ENCODE measurements at places on chromosomes 2 and 18.

DNA sequence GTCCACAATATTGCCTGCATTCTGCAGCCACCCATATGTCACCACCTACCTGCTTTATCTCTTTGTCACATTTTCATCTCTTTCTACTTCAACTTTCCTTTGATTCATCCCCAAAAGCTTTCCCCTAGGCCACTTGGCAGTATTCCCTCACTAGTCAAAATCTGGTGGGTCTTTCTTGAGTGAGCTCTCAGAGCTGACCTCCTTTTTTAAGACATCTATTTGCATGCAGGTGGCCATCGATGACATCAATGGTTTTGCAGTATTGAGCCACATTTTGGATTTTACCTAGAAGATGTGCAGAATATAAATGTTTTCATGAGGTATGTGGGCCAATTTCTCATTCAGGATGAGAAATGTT is 133.4 kb upstream of the REG3A start:
- DNase-seq = no peak

- no peak for DNase-seq
Measured at GRCh38 chr2:222526480-222527277, 102.3 kb downstream of the SGPP2 start.

- peak; percentile 35 for DNase-seq
Measured at GRCh38 chr2:64447317-64448040, 6.5 kb upstream of the LGALSL start.

- DNase-seq = peak; percentile 2
Measured at GRCh38 chr2:83162421-83162820, 1296.7 kb downstream of the SUCLG1 start.

GRCh38 chr2:155766342-155767115 is 566.0 kb downstream of the NR4A2 start:
- no peak for DNase-seq

- DNase-seq = no peak
Measured at GRCh38 chr18:6873040-6873751, 143.7 kb downstream of the ARHGAP28 start.

- no peak for DNase-seq
Measured at GRCh38 chr2:240455647-240456446, 20.4 kb downstream of the GPC1 start.

GRCh38 chr2:23541503-23542229 is 156.7 kb downstream of the KLHL29 start:
- peak; percentile 29 for DNase-seq

DNA sequence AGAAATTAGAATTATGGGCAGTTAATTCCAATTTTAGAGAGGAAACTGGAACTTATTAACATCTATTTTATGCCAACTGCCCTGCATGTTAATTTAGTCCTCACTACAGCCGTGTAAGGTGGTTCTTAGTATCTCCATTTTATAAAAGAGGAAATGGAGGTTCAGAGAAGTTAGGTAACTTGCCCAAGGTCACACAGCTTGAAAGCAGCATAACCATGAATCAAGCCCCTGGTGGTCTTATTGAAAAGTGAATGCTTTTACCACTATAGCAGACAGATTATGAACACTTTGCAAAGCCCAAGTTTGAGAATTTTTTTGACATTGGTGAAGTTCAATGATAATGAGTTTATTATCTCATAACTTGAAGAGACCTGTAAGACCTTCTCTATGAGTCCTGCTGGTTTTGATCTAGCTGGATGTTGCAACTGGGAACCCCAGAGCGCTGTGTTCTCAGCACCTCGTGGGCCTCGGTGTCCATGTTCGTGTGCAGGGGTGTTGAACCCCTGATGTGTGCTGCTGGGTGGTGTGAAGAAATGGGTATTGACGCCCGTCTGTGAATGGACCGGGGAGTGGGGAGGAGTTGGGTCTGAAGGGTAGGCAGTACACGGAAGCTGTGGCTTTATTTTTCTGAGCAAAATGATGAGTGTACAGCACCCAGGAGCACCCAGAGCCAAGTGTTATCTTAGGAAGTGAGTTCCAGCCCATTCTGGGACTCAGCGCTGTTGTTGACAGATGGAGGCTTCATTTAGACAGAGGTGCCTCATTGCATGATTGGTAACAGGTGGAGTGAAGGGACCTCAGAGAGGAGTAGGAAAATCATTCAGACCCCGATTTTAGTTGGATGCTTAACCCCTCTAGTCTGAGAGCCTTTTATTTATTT is 9.7 kb downstream of the GREB1 start:
- no peak for DNase-seq

DNA sequence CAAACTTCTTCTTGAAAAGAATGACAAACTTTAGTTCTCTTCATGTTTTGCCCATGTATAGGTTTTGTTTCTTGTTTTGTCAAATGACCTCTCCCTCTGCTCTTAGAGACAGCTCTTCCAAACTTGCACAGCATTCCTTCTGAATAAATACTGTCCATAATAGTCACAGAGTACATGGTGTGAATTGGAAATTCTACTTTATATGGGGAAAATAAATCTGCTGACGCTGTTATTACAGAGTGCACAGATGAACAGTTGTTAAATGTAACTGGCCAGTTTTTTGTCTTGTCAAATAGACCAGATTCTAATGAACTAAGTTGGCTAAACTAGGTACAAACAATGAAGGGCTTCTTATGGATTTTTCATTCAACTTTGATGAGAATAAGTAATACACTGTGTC is 115.8 kb upstream of the DTNA start:
- DNase-seq = no peak

DNA sequence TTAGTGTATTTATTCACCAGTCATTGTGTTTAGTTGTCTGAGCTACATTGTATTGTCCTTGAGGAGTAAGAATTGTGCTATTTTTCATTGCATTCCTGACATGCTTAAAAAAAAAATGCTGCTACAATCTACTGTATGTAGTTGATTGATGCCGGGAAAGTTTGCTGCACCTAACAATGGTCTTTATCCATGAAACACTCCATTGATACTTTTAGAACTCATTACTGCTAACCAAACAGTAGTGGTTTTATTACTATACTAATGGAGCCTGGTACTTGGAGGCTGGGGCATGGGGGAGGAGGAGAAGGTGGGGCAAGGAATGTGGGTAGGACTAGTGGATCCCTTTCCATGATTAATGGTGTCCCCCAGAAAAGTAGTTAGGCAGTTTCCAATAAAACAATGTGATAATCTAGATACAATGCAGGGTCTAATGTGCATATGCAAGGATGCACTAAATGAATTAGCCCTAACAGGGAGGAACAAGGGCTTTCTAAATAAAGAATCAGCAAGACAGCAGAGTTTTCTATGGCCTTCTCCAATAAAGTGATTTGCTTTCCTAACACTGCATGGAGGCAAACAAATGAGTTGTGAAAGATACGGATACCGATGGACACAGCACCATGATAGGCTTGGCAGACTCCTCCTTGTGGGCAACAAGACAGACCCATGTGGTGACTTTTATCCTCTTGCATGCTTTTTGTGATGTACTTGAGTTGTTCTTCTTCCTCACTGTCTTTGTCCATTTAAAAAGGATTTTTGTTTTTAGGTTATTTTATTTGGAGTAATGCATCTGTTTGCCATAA is 78.5 kb downstream of the FMNL2 start:
- DNase-seq = no peak

GRCh38 chr2:95376311-95377215 is 25.9 kb upstream of the FAHD2A start:
- DNase-seq = no peak

DNA sequence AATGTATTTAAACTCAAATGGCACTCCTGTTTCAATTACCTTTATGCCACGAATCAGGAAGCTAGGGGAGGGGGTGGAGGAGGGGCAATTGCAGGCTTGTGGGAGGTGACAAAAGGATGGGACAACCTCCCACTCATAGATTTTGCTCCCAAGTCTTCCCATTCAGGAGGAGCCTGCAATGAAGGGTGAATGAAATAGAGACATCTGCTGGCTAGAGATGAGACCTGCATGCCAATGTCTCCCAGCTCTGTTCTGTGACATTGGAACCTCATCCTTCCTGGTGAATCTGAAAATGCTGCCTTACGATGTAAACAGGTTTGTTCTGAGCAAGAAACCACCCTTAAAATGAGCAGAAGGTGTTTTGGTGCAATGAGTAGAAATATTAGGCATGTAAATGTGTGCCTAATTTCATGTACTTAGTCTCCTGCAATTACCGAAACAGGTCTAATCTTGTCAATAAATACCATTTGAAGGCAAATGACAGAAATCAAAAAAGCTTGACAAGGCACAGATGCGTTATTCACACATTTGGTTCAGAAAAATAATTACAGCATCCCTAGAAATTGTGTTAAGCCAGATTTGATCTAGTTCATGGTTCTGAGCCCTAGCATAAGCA is 2.7 kb upstream of the PID1 start:
- DNase-seq = peak; percentile 84

DNA sequence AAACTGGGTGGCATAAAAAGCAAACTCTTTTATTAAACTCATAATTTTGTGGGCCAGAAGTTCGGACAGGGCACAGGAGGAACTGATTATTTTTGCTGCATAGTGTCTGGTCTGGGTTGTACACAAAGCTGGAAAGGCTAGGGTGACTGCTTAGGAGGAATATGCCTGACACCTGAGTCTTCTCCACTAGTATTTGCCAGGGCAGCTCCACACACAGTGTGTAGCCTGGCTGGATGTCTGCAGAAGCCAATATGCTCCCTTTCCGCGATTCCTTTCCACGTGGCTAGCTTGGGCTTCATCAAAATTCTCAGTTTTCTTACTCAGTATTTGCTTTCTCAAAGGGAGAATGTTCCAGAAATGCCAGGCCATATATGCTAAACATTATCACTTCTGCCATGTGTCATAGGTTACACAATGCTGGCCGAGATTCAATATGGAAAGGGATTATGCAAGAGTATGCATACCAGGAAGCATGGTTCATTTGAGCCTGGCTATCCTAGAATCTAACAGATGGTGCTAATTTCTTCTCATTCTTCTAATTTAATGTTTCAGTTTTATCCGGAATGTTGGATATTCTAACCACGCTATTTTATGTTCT is 142.7 kb upstream of the DOK6 start:
- DNase-seq = peak; percentile 58

DNA sequence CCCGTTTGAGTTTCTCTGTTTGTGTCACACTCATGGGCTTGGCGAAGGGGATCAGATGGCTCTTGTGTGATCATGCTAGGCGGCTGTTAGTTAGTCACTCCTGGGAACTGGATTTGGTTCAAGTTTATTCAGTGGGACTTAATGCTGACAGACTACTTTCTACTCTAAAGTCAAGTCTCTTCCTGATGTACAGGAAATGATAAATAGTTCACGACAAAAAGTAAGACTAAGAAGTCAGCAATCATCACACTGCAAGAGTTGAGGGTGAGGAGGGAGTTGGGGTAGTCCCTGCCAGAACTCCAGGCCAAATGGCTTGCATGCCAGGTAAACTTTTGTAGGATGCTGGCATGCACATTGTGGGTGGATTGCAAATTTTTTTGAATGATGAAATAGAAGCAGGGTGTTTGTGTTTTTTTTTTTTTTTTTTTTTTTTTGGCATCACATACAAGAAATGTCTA is 25.1 kb upstream of the CCL20 start:
- DNase-seq = peak; percentile 63

- no peak for DNase-seq
Measured at GRCh38 chr2:222976521-222977061, 75.4 kb upstream of the KCNE4 start.

DNA sequence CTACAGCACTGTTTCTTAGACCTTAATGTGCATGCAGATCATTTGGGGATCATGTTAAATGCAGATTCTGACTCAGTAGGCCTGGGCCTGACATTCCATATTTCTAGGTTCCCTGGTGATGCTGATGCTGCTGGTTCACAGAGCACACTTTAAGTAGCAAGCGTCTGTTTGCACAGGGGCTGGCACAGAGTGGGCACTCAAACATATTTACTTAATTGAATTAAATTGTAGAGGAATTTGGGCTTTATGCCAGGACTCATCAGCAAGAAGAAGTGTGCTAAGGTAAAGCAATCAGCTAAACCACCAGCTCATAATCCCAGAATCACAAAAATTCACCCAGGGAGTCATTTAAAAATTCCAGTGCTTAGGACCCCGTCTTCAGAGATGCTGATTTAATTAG is 25.1 kb upstream of the INPP4A start:
- DNase-seq = no peak

DNA sequence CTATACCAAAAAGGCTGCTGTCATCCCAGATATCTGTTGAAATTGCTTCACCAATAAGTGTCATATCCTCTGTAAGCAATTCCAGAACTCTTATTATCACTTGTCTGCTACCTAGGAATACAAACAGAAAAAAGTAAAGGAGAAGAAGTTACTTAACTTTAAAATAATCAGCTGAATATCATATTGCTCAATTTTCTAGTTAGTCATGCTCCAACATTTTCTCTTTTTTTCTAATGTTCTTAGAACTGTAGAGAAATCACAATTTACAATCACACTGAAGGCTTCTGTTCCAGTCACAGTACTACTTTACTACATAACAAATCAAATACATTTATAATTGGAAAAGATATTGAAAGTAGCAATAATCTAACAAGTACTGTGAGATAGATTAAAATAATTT is 17.4 kb downstream of the RTTN start:
- no peak for DNase-seq

DNA sequence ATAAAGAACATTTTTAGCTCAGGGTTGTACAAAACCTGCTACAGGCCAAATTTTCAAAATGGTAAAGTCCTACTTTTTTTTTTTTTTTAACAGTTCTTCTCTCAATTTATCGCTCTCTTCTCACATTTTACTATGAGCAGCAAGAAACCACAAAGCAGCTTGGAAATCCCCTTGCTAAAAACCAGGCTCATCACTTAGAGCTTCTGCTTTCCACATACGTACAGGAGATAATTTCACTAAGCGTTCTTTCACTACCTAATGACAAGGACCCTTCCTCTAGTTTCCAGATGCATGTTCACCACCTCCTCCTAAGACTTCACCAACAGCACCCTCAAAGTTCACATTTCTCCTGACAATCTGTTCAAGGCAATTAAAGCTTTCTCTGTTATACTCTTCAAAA is 294.9 kb upstream of the CYRIA start:
- DNase-seq = no peak

GRCh38 chr18:56112984-56113383 is 525.0 kb upstream of the TCF4 start:
- DNase-seq = no peak

DNA sequence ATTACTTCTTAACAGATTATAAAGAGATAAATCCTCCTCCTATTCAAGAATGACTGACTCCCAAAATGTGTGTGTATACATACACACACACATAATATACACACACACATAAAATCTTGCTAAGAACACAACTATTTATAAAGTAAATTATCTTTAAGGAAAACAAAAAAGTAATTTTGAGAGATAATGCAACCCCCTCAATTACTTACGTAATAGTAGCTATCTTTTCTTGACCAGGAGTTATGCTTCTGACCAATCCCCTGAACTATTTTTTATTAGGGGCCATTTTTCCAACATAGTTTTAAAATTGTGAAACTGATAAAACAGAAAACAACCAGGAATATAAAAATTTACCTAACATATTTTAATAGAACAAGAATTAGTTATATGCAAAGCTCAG is 113.0 kb upstream of the CHRNA1 start:
- no peak for DNase-seq

- DNase-seq = peak; percentile 51
Measured at GRCh38 chr2:25567406-25567805, 106.0 kb downstream of the DTNB start.

GRCh38 chr2:178238154-178238521 is 43.8 kb downstream of the OSBPL6 start:
- peak; percentile 31 for DNase-seq

Data from M059J (cell line).